ENCODE measurements at places on chromosomes 11 and 22.

GRCh38 chr22:32967386-32968101 lies 90.6 kb downstream of the SYN3 start:
- no peak for DNase-seq

- DNase-seq, result no peak
Observed at GRCh38 chr11:95045812-95046211, 3.4 kb upstream of the KDM4F start.

DNA sequence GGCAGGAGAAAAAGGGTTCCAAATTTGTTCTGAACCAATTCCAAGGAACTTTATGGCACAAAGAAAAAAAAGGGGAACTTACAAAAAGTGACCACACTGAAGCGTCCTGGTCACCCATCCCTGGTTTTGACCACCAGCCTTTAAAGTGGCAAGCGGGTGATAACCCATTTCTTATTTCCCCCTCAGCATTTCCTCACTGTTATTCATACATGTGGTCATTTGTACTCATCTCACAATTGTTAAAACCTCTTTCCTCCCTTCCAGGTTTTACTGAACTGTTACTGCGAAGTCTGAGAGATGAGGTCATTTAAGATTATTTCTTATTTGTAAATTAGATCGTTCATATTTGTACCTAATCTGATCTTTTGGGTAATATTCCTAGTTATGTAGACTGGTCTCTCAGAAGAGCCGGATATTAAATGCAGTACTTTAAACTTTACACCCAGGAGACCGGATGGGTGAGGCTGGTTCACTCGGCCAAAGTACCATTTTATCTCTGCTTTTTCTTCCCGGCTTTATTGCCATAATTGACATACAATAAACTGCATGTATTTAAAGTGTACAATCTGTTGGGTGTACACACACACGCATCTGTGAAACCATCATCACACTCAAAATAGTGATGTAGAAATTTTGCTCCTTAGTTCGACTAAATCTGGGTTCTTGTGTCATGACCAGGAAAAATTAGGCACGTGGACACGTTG lies 47.0 kb downstream of the CDPF1 start:
- no peak for DNase-seq

GRCh38 chr11:14537134-14537599 lies 17.0 kb upstream of the PSMA1 start:
- DNase-seq, result no peak

DNA sequence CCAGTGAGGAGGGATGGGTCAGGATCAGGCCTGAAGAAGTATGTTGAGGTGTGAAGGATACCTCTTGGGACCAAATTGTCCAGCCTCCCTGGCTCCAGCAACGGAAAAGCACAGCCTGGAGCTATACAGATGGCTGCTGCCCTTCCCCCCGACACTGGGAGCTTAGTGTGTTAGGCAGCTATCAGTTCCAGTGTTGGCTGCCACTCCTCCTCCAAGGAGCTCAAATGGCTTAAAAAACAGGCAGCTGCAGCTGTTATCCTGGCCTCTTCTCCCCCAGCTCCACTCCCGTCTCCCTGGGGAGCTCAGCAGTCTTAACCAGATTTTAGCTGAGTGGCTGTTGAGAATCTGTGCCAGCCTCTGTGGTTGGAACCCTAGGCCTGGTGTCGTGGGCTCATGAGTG lies 225.0 kb downstream of the JRKL start:
- no peak for DNase-seq

DNA sequence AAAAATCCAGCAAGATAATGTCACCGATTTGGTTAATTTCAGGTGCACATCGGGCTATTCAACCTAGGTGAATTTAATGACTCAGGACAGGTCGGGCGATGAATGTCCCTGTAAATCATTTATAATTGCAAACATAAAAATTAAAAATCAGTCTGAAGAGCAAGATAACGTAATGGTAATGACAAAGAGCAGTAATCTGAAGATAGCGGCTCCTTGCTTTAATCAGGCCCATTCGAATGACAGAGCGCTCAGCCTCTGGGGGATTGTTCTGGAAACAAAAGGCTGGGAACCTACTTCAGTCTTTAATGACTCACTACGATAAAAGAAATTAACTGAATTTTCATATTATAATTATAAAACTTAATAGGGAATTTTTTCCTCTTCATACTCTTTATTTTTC lies 61.3 kb downstream of the RCN1 start:
- no peak for DNase-seq

- no peak for DNase-seq
Observed at GRCh38 chr11:64376071-64376470, 17.1 kb downstream of the RPS6KA4 start.

- no peak for DNase-seq
Observed at GRCh38 chr22:37203354-37204044, 8.8 kb downstream of the SSTR3 start.

DNA sequence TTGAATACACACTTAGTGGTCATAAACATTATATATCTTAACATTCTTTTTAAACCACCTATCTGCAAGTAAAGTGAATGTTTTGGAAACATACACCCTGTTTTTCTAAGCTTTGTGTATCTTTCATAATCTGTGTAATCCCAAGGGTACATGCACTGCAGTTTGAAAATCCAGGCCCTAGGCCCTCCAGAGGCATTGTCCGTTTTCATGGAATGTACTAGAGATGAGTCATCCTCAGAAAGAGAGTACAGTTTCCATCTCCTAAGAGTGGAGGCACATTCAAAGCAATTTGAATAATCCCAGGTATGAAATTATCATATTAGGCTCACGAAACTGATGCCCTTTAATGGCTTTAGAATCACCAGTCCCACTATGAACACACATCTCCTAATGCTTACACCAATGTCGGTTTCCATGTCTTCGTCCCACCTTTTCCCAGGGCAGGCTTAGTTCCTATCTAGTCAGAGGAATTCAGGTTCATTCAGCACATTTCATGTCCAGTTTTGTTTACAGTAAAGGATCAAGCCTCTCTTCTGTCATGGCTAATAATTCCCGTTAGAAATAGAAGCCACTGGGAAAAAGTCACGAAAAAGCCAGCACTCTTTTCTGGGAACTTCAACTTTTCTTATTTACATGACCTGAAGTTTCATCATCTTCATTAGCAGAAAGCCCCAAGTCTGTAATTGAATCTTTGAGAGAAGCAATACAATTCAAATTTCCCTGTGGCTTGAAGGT lies 39.5 kb upstream of the CD44 start:
- DNase-seq, result no peak

DNA sequence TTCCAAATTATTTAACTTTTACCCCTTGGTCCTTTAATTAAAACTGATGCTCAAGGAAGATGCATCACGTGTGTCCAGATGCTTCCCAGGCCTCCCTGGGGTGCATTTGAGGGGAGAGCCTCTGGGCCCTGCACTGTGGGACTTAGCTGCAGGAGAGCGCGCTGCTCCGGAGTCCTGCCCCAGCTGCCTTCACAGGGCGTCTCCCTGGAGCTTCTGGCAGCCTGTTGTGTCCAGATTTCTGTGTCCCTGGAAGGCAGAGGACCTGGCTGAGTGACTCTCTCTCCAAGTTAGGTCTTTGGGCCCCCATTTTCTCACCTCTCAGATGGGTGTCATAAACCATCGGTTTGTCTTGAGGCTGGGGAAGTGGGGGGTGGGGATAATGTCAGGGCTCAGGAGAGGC lies 3.0 kb downstream of the ARHGAP8 start:
- DNase-seq, result no peak

DNA sequence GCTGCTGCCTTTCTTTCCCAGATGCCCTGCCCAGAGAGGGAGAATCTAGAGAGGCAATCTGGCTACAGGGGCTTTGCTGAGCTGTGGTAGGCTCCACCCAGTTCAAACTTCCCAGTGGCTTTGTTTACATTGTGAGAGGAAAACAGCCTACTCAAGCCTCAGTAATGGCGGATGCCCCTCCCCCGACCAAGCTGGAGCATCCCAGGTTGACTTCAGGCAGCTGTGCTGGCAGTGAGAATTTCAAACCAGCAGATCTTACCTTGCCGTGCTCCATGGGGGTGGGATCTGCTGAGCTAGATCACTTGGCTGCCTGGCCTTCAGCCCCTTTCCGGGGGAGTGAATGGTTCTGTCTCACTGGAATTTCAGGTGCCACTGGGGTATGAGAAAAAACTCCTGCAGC lies 12.2 kb downstream of the BDNF start:
- DNase-seq, result no peak

DNA sequence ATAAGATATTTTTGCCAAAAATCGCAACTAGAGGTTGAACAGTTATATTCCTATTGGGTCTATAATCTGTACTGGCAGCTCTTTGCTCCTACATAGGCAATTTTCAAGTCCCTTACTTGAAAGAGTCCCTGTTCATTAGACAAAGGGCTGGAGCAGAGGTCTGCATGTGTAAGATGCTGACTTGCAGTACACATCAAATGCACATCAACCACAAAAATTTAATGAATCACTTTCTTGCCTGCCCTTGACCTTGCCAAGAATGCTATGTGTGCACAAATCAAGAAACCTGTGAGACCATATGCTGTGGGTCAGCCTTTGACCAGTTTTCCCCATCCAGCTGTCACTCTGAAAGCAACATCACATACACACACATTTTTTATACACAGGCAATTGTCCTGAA lies 661.5 kb downstream of the LRRC4C start:
- DNase-seq, result no peak
